ENCODE measurements at places on chromosomes 3 and 15.

DNA sequence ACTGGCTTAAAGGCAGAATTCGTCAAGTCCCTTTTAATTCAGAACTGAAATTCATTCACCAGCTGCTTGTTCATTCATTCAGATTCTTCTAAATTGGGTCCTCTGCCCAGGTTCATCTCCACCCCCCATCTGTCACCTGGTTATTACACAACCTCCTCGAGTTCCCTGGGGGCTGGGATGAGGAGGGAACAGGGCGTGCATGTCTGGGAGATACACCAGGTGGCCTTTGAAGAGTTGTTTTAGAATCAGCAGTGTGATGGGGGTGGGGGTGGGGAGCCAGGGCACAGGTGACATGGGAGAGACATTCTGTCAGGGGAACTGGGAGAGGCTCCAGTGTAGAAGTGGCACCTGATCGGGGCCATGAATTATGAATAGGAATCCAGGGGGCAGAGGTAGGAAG, 8.2 kb downstream of the SNX33 start:
- no peak for DNase-seq

- no peak for DNase-seq
Measured at GRCh38 chr15:91435113-91435512, 335.1 kb downstream of the SV2B start.

- no peak for DNase-seq
Measured at GRCh38 chr3:53501178-53501577, 6.8 kb downstream of the CACNA1D start.

- DNase-seq = no peak
Measured at GRCh38 chr3:115146032-115146417, 1.1 kb downstream of the ZBTB20 start.

- no peak for DNase-seq
Measured at GRCh38 chr3:151086484-151087456, 1.3 kb downstream of the MED12L start.

GRCh38 chr3:41581700-41582099, 380.2 kb downstream of the ULK4 start:
- DNase-seq = no peak

- no peak for DNase-seq
Measured at GRCh38 chr3:49662720-49663413, 11.3 kb upstream of the APEH start.

DNA sequence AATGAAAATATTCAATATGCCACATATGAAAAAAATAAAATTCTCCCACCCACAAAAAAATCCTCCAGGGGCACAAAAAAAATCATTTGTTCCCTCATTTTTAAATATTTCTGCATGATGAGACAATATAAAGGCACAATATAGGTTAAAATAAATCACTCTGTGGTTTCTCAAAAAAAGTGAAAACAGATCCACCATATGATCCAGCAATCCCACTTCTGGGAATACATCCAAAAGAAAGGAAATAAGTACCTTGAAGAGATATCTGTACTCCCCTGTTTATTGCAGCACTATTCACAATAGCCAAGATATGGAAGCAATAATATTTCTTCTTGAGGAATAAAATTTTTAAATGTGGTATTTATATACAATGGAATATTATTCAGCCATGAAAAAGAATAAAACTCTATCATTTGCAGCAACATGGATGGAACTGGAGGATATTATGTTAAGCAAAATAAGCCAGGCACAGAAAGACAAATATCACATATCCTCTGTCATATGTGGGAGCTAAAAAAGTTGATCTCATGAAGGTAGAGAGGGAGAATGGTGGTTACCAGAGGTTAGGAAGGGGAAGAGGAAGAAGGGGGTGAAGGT, 1.5 kb downstream of the ATP8B4 start:
- no peak for DNase-seq

DNA sequence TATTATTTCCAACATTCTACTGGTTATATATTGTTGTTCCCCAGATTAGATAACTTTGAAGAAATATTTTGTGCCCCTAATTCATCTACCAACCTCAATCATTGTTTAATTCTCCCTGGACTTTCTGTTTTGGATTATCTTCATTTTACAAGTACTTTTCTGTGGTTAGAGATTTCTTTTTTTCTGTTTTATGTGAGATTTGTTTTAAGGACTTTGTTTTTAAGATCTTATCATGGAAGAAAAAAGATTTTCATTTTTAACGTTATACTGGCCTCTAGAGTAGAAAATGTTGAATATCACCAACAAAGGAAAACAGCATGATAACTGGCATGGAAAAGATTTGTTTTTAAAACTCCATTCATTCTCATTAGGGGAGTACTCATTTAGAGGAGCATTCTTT, 210.9 kb upstream of the KCNMB2 start:
- DNase-seq = no peak

- DNase-seq = no peak
Measured at GRCh38 chr15:42014406-42014805, 6.4 kb downstream of the PLA2G4E start.

- DNase-seq = no peak
Measured at GRCh38 chr3:101829437-101829830, 19.9 kb upstream of the NFKBIZ start.

- DNase-seq = no peak
Measured at GRCh38 chr15:68348606-68349005, 71.1 kb downstream of the FEM1B start.

DNA sequence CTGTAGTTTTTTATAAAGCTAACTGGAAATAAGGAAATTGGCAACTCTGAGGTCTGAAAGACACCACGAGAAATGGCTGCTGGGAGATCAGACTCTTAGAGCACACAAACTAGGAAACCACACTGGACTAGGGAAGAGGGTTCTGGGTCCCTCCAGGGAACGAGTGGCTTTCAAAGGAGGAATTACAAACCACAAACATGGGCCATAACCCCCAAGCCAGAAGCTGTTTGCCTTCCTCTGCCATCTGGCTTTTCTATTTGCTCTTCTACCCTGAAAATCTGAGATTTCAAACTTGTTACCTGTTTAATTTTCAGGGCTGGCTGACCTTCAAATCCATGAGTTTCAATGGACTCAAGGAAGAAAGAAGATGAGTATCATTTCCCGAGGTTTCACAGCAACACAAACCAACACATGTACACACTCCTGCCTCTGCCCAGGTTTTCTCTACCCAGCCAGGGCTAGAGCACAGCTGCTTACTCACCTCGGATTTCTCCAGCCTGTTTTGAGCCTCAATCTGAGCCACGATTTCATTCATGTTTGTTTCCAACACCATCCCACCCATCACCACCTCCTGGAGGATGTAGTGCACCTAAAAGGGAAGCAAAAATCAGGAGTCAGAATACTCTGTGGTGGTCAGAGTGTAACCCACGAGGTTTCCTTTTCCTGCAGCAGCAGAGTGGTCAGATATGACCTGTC, 22.6 kb upstream of the ANPEP start:
- DNase-seq = no peak

DNA sequence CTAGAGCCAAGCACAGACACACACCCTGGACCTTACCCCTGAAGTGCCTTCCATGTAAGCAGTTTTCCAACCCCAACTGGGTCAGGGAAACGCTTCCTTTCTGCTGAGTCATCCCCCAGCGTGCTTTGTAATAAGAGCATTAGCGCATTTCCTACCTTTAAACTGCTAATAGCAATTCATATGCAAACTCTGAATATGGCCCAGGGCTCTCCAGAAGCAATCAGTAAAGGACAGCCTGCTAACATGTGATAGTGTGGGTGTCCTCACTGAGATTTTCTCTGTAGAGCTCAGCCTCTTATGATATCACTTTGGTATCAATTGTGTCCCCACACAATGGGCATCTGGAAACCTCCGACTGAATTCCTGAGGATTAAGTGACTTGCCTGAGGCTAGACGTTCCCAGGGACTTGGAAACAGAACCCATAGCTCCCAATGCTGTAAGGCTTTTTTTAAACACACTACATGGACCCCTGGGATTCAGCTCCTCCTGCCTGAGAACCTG, 5.6 kb downstream of the GABRB3 start:
- no peak for DNase-seq

DNA sequence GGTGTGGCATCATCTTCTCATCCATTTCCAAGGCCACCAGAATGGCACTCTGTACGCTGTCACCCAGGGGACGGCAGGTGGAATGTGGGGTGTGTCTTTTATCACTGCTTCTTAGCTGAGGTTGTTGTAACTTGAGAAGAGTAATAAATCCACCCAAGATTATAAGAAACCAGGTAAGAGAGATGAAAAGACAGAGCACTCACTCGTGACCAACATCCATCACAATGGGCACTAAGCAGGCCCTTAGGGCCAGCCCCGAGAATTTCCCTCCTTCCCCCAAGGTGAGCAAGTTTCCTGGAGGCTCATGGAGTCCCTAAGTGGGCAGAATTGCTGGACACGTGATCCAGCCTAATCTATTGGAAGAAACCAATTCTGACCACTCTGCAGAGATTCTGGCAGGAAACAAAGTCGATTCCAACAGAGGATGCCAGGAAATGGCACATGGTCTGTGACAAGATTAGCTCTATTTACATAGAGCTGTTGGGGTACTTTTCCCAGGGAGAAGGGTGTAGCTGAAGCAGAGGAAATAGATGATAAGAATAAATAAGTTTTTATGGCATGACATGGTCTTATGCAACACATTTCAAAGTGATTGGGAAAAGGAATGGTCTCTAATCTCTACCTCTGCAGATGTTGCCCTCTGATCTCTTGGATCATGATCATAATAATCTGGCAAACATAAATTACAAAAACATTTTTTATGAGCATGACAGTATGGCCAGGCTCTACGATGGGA, 22.5 kb downstream of the SLC6A20 start:
- no peak for DNase-seq

GRCh38 chr3:101195951-101196713, 124.2 kb downstream of the IMPG2 start:
- no peak for DNase-seq

- DNase-seq = no peak
Measured at GRCh38 chr3:81352867-81353266, 408.6 kb downstream of the GBE1 start.

- no peak for DNase-seq
Measured at GRCh38 chr3:146598535-146598934, 6.6 kb downstream of the PLSCR5 start.

GRCh38 chr3:118641608-118642007, 393.0 kb downstream of the IGSF11 start:
- DNase-seq = no peak

- DNase-seq = no peak
Measured at GRCh38 chr15:74228723-74229081, 7.4 kb upstream of the CCDC33 start.

DNA sequence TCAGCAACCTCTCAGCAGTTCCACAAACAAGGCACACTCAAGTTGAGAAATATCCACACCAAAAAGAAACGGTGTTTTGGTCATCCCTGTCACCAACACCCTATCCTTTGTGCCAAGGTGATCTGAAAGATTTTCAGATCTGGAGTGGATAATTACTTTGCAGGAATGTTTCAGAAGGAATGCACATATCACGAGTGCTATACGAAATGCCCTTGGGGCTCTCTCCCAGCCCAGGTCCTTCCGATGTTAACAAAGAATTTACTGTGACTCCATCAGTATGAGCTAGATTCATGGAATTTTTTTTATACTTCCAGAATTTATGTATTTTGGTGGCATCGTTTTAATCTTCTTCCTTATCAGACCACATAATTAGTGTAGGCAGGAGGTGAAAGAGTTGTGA, 105.0 kb downstream of the GRM7 start:
- no peak for DNase-seq

- DNase-seq = no peak
Measured at GRCh38 chr3:197028728-197029510, 698 bp downstream of the MELTF start.

- no peak for DNase-seq
Measured at GRCh38 chr3:71104121-71104541, 479.4 kb downstream of the FOXP1 start.

DNA sequence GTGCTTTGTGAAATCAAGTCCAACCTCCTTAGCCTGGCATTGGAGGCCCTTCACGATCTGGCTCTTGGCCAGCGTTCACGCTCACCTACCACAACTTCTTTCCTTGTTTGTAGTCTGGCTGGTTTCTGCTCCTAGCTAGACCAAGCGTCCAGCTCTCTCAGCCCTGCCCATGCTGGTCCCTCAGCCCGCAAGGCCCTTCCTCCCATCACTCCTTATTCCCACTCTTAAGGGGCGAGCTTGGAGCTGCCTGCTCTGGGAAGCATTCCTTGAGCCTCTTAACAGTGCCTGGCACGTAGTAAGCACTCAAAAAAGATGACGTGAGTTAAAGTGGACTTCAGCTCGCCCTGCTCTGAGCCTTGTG, 8.7 kb downstream of the SLC6A6 start:
- DNase-seq = no peak

DNA sequence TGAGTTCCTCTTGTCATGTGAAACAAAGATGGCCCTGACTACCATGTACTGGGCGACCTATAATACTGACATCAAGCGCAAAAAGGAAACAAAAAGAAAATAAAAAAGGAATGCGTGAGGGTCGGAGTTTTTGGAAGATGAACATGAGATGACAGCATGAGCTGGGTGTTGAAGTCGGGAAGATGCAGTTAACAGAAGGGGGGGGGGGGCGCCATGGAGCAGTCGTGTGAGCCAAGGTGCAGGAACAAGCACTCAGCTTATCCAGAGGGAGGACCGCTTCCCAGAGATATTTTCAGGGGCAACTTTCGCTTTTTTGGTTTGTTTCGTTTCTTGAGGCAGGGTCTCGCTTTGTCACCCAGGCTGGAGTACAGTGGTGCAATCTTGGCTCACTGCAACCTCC, 110.2 kb downstream of the RORA start:
- DNase-seq = no peak

DNA sequence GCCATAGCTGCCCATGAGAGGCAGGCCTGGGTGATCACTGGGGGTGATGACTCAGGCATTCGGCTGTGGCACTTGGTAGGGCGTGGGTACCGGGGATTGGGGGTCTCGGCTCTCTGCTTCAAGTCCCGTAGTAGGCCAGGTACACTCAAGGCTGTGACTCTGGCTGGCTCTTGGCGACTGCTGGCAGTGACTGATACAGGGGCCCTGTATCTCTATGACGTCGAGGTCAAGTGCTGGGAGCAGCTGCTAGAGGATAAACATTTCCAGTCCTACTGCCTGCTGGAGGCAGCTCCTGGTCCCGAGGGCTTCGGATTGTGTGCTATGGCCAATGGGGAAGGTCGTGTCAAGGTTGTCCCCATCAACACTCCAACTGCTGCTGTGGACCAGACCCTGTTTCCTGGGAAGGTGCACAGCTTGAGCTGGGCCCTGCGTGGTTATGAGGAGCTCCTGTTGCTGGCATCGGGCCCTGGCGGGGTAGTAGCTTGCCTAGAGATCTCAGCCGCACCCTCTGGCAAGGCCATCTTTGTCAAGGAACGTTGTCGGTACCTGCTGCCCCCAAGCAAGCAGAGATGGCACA, 5.3 kb downstream of the WDR6 start:
- no peak for DNase-seq

DNA sequence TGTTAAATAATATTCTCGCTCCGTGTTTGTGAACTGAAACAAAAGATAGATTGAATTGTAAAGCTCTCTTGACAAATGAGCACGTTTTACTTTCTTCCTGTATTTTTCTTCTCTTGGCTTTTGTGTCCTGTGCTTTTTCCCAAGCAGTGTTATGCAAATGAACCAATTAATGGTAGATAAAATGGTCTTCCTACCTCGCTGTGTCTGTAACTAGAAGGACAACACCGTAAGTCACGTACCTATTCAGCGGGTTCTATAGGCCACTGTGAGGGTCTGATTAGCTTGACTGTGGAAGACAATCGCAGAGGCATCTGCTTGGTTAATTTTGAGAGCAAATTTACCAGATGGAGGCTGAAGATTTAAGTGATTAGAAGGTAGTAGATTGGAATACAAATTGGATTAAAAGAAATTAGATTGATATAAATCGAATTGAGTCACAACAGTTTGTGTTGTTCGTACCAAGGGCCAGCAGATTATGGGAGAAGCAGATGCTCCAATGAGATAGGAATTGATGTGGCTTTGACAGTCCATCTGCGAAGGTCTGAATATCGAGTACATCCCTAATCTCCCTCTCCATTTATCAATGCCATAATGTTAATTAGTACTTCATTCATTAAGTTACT, 40.2 kb downstream of the ROBO2 start:
- DNase-seq = no peak
